ENCODE measurements at places on chromosomes 6 and 20. TPM values are rescaled to one million over a fixed set of nuclear protein-coding genes. Genes with fewer than 3 reads are reported as not detected.

GRCh38 chr6:124368131-124368530 is 564.5 kb downstream of the NKAIN2 start:
- H3K27me3 ChIP-seq, result no peaks in the 10 kb centered on the region
- no peak overlapping the region for H3K27ac ChIP-seq
- H3K36me3 ChIP-seq, result no peaks in the 10 kb centered on the region
- no peak for DNase-seq
- no peak overlapping the region for H3K4me3 ChIP-seq
- H3K4me1 ChIP-seq, result no peaks in the 10 kb centered on the region

- no peak for DNase-seq
- no peak overlapping the region for H3K4me3 ChIP-seq
- H3K27ac ChIP-seq, result no peak overlapping the region
- no peaks in the 10 kb centered on the region for H3K36me3 ChIP-seq
- peaks cover 46% of the 10 kb centered on the region for H3K27me3 ChIP-seq
Observed at GRCh38 chr20:46423342-46423741, 16.9 kb upstream of the ELMO2 start.

- H3K36me3 ChIP-seq, result no peaks in the 10 kb centered on the region
- no peaks in the 10 kb centered on the region for H3K27me3 ChIP-seq
- no peak overlapping the region for H3K27ac ChIP-seq
- H3K4me1 ChIP-seq, result peaks cover 6% of the 10 kb centered on the region
- H3K4me3 ChIP-seq, result no peak overlapping the region
Observed at GRCh38 chr6:134293659-134294161, 24.2 kb downstream of the SGK1 start.

DNA sequence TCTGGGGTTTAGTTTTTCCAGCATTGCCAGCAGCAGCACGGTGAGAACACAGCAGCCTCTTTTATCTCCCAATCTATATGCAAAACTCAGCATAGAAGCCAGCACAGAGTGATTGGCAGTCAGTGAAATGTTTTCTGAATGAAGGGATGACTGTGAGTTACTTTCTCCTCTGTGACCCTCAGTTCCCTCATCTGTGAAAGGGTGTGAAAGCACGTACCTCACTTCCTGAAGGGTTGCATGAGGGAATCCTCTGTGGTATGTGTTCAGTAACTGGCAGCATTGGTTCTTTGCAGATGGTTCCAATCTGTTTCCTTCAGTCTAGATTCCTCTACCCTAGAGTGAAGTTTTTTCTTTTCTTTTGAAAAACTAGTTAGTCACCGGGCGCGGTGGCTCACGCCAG is 40.0 kb downstream of the EFCAB8 start:
- H3K27me3 ChIP-seq, result no peaks in the 10 kb centered on the region
- DNase-seq, result no peak
- no peak overlapping the region for H3K27ac ChIP-seq

- peaks cover 50% of the 10 kb centered on the region for H3K4me1 ChIP-seq
- H3K4me3 ChIP-seq, result no peak overlapping the region
- DNase-seq, result no peak
- H3K27me3 ChIP-seq, result no peaks in the 10 kb centered on the region
- H3K27ac ChIP-seq, result no peak overlapping the region
- peaks cover 10% of the 10 kb centered on the region for H3K36me3 ChIP-seq
Observed at GRCh38 chr6:149044528-149044927, 273.0 kb upstream of the TAB2 start.

The SASH1 gene
- 0.47 TPM for total RNA-seq

The DPPA5 gene
- total RNA-seq, result not detected

The TSBP1 gene
- total RNA-seq, result not detected
